ENCODE measurements at places on chromosomes 4 and X. TPM values are rescaled to one million over a fixed set of nuclear protein-coding genes. Genes with fewer than 3 reads are reported as not detected.

The BTK gene
- total RNA-seq = not detected

The PPP2R2C gene
- not detected for total RNA-seq

The DCAF8L2 gene
- total RNA-seq = not detected

The PRDM8 gene
- 3.6 TPM for total RNA-seq

The FANCB gene
- total RNA-seq = 18.9 TPM

The ADGRL3 gene
- total RNA-seq = not detected

GRCh38 chrX:13327666-13328065 lies 7.8 kb upstream of the ATXN3L start:
- no peak for DNase-seq
- no peaks in the 10 kb centered on the region for H3K36me3 ChIP-seq
- H3K4me1 ChIP-seq = no peaks in the 10 kb centered on the region
- no peak overlapping the region for H3K4me3 ChIP-seq
- H3K27me3 ChIP-seq = no peaks in the 10 kb centered on the region
- H3K27ac ChIP-seq = no peak overlapping the region

DNA sequence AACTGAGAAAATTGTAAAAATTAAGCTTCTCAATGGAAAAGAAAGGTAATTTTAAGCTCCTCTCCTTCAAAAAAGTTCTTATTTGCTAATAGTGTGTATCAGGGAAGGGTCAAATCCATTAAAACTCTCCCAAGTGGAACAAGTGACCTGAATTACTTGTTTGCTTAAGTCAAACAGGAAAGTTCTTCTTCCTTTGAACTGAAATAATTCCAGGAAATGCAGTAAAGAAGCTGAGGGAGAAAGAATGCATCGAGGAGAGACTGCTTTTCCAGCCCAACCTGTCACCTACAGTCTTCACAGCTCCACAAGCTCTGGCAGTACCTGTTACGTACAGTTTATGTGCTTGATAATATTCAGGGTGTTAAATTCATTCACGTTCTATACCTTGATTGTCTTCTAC lies 131.1 kb downstream of the KLHL8 start:
- peaks cover 27% of the 10 kb centered on the region for H3K36me3 ChIP-seq
- no peak overlapping the region for H3K4me3 ChIP-seq
- H3K27me3 ChIP-seq = no peaks in the 10 kb centered on the region

DNA sequence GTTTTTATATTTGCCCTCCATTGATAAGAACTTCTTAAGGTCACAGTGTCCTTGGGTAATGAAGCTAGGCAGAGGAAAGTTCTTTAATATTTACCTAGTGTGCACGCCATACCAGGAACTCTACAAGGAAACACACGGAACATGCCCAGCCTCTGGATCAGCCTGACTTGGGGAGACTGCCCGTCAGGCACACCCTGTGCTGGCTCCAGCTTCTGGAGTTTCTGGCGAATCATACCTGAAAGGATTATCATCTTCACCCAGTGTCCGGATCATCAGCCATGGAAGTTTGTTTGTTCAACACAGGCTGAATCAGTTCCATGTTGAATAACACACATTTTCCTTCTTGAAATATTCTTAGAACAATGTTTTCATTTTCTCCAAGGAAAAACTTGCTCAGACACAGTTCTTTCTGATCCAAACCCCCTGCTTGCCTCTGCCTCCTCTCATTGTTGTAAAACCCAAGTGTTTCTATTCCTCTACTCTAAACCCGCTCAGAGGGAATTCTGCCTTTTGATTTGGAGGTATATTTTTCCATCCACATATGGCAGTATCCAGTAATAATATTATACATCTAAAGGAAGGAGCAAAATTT lies 176.7 kb downstream of the SHROOM3 start:
- H3K36me3 ChIP-seq = no peaks in the 10 kb centered on the region
- no peak for DNase-seq
- H3K4me1 ChIP-seq = no peaks in the 10 kb centered on the region
- peaks cover 25% of the 10 kb centered on the region for H3K27me3 ChIP-seq
- H3K4me3 ChIP-seq = no peak overlapping the region

DNA sequence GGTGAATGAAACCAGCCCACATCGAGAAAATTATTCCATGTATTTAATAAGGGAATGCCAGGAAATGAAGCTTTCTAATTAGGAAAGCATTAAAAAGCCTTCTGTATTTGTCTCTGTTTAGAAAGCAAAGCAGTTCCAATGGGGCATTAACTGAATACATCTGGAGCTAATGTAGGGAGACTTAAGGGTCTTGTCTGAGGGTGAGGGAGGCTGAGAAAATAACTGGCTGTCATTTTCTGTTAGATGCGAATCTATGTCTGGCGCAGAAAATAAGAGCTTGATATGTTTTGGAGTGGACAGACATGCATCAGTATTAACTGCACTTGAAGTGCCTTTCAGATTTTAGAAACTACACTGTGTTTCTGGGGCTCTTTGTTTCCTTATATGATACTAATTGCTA lies 111.3 kb downstream of the KLHL8 start:
- no peak overlapping the region for H3K4me3 ChIP-seq
- no peak overlapping the region for H3K27ac ChIP-seq
- no peaks in the 10 kb centered on the region for H3K27me3 ChIP-seq
- H3K4me1 ChIP-seq = peaks cover 15% of the 10 kb centered on the region

DNA sequence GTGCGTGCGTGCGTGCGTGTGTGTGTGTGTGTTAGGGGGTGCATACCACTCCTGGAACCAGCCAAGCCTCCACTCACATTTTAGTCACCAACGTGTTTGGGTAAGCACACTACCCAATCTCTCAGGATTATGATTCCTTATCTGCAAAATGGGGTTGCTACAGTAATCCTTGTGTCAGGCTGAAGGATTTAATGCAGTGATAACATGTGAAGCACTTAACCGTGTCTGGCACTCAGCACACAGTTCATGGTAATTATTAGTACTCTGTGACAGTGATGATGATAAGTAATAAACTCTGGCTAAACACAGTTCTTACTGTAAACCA lies 57.3 kb downstream of the CLDN22 start:
- H3K4me3 ChIP-seq = no peak overlapping the region
- H3K27me3 ChIP-seq = peaks cover 9% of the 10 kb centered on the region
- no peaks in the 10 kb centered on the region for H3K36me3 ChIP-seq
- no peak overlapping the region for H3K27ac ChIP-seq
- peaks cover 7% of the 10 kb centered on the region for H3K4me1 ChIP-seq
- no peak for DNase-seq

DNA sequence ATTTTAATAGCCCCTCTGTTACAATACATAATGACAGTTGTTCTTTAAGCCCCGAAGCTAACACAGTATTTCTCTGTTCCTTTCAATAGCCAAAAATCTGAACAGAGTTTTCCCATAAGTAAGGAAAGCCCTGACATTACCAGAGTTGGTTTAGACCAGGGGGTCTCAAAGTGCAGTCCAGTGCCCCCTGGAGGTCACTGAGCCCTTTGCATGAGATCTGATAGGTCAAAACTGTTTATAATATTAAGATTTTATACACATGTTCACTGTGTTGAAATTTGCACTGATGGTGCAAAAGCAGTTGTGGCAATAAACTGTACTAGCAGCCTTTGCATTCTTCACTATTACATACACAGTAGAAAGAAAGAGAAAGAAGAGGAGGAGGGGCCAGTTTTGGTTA lies 177.1 kb downstream of the SPANXN3 start:
- H3K4me3 ChIP-seq = no peak overlapping the region
- H3K27ac ChIP-seq = no peak overlapping the region
- no peaks in the 10 kb centered on the region for H3K36me3 ChIP-seq
- H3K4me1 ChIP-seq = no peaks in the 10 kb centered on the region
- DNase-seq = no peak
- H3K27me3 ChIP-seq = no peaks in the 10 kb centered on the region

Data from activated CD4-positive, alpha-beta T cell treated with anti-CD3 and anti-CD28 coated beads, Interleukin-2, amount 10 ng/mL, durations not matched to agents 24 days and 14 days (primary cell).